ENCODE measurements at places on chromosomes 5 and 9.

GRCh38 chr9:81077572-81077971, 611.8 kb downstream of the TLE1 start:
- DNase-seq: no peak

DNA sequence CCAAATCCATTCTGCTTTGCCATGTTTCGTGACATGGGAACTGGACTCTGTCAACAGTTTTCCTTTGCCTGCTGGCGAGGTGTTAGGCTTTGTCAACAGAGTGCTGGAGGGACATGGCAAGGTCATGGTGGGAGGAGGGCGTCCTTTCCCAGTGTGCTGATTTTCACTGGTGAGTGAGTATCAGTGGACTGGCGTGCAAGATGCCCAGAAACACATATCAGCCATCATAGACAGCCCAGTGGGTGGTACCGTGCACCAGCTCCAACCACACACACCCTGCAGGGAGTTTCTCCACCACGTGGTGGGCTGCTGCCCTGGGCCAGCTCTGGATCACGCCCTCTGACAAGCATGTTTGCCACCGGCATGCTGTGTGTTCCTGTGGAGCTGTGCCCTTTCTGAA, 50.0 kb upstream of the ABL1 start:
- no peak for DNase-seq

DNA sequence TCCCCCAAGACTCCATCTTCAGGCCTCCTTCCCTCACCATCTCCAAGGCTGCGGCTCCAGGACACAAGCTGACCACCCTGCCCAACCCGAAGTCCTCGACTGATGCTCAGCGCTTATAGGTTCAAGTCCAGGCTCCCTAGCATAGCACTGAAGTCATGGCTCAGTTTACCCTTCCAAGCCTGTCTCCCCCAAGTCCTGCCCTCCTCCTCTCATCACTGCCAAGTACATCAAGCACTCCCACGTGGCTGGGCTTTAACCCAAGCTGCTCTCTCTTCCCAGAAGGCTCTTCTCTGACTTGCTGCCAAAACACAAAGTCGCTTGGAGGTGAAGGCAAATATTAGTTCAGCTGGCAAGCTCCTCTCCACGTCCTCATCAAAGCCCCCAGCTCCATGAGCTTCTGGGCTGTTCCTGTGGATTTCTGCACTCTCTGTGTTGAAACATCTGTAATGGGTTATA, 22.1 kb upstream of the MARCHF6 start:
- DNase-seq: no peak

DNA sequence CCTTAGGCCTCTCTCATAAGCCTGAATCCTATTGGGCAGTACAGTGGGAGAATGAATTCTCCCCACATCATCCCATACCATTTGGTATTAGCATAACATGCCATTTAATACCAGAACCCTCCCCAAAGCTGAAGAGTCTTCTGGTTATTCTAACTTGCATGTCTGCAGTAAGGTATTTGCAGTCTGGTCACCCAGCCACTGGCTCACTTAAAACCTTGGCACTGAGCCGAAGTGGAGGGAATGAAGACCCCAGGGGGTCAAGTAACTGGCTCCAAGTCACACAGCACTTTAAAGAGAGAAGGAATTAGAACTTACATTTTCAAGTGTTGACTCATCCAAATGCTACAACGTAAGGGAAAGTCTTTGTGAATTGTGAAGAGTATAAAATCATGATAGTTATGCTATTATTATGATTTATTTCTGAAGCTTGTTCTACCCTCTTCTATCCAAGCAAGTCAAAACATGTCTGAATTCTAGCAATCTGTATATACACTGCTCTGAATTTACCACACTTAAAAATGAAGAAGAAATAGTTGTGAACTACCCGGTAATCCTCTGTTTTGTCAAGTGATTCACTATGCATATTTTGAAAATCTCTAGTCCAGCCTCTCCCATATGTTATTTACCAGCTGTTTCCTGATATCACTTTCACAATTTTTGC, 28.5 kb downstream of the GLRA1 start:
- no peak for DNase-seq

- no peak for DNase-seq
These were observed 12.0 kb upstream of the CPLX2 start for GRCh38 chr5:175859422-175859821.
